SK-MEL-5 (cell line): ENCODE measurements at places on chromosomes 3 and 15. TPM values are rescaled to one million over a fixed set of nuclear protein-coding genes. Genes with fewer than 3 reads are reported as not detected.

The CFAP92 gene
- 0.16 TPM in 1 of 2 replicates, not detected in the other for total RNA-seq

The TPRA1 gene
- 24.8 and 27.9 TPM in 2 replicates for total RNA-seq

The PARP9 gene
- 29.8 and 30.1 TPM in 2 replicates for total RNA-seq

The RLBP1 gene
- total RNA-seq, result 33.8 and 37.2 TPM in 2 replicates

GRCh38 chr15:39581793-39582285, 960 bp downstream of the THBS1 start:
- DNase-seq, result peak; percentile 22

GRCh38 chr3:194689493-194689944, 3.8 kb downstream of the FAM43A start:
- DNase-seq, result no peak

DNA sequence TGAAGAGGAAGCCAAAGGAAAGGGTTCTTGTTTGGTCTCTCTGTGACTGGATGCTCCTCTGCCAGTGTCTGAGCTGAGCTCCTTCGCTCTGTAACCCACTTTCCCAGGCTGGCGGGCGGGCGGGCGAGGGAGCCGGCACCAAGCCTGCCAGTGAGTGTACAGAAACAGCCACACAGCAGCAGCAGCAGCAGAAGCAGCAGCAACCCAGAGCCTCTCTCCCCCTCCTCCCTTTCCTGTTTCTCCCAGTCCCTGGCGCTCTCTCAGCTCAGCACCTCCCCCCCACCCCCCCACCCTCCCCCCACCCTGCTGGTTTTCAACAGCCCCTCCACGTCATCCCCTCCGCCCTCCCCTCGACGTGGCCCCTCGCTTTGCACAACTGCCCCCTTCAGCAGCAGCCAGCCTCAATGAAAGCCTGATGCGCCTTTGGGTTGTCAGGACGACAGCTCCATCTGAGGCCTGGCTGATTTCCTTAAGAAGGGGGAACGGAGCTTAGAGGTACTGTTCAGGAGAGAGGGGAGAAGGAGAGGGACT, at the start of gene LSAMP:
Gene LSAMP, minus strand, starts transcription at position 177 of the 531 bp plus-strand sequence.
- DNase-seq, result peak; percentile 60

GRCh38 chr3:127536830-127537812, 53.4 kb downstream of the TPRA1 start:
- DNase-seq, result no peak

DNA sequence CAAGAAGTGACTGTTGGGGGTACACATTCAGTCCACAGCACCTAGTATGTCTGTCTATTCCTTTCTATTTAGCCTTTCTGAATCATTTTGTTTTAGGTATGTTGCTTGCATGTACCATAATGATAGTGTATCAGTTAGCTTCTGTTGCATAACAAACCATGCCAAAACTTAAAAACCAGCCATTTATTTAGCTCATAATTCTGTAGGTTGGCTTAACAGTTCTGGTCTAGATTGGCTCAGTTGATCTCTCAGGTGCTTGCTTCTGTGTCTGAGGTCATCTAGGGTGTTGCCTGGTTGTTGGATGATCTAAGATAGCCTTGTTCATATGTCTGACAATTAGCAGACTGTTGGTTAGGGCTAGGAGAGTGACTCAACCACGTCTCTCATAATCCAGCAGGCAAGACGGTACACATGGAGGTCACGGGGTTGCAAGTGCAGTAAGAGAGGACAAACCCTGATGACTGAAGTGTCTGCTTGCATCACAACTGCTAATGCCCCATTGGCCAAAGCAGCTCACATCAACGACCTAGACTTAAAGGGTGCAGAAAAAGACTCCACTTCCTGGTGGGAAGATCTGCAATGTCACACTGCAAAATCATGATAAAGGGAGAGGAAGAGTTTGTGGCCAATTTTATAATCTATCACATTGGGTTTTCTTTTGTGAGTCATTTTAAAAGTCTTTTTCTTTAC, 6.8 kb upstream of the PDCD6IP start:
- DNase-seq, result peak; percentile 93

DNA sequence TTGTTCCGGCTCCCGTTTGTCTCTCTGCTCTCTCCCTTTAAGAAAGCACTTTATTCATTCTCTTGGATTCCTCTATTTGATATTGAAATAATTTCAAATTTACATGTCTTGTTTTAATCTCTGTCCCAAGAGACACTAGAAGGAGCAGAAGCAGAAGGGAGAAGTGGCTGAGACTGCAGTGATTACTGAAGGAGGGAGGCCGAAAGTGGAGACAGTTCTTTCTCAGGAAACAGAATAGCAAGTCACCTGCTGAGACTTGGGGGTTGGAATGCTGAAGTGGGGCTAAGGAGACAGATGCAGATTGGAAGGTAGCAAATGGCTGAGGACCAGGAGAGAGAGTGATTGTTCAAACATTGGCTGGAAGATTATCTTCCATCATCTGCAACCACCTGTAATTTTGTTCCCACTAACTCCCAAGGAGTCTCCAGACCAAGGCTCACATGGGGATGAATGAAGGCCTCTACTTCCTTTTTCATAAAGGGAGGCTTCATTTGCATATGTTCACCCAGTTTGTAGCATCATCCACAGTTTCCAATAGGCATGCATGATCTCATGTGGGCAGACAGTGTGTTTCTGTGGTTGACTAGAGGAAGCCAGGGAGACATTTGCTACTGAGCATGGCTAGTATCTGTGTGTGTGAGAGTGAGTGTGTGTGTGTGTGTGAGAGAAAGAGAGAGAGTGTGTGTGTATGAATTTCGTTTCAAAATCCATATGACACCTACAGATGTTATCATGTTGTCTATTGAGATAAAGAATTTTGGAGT, 24.0 kb downstream of the LTF start:
- DNase-seq, result no peak

- no peak for DNase-seq
These were observed 97.4 kb upstream of the CCDC80 start for GRCh38 chr3:112738366-112738765.
